ENCODE measurements at places on chromosomes 12 and 14. TPM values are rescaled to one million over a fixed set of nuclear protein-coding genes. Genes with fewer than 3 reads are reported as not detected.

DNA sequence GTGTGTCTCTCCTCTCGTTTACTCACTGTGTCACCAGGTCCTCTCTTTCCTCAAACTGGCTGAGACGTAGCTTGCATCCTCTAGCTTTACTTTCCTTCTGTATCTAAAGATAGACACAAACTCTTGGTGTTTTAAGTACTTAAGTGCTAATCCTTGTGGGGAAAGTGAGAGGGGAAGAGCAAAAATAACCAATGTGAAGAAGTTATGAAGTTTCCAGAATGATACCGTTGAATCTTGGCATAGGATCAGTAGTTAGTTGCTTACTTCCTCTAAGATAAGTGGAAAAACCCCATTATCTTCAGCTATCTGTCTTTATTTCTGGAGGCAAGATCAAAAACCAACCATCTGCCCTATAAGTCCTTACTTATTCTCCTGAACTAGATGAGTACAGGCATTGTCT, 10.6 kb downstream of the FAR2 start:
- no peaks in the 10 kb centered on the region for H3K27me3 ChIP-seq
- DNase-seq = no peak
- H3K4me3 ChIP-seq = no peak overlapping the region
- no peak overlapping the region for H3K27ac ChIP-seq
- no peaks in the 10 kb centered on the region for H3K36me3 ChIP-seq
- peaks cover 11% of the 10 kb centered on the region for H3K4me1 ChIP-seq

GRCh38 chr12:88716240-88716639, 136.0 kb upstream of the KITLG start:
- no peaks in the 10 kb centered on the region for H3K27me3 ChIP-seq
- no peak overlapping the region for H3K4me3 ChIP-seq
- no peak for DNase-seq

OTOGL gene
- 0.10 TPM for total RNA-seq

DNA sequence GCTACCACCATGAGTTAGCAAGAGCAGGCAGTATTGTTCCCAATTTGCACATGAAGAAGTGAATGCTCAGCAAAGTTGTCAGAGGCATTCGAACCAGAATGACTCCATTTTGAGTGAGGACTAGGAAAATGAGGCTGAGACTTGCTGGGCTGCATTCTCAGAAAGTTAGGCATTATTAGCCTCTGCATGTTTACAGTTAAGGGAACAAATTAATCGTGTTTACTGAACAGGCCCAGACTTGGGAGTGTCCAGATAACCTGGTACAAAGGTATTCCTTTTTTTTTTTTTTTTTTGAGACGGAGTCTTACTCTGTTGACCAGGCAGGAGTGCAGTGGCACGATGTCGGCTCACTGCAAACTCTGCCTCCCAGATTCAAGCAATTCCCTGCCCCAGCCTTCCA, 22.5 kb upstream of the VWF start:
- H3K4me1 ChIP-seq = no peaks in the 10 kb centered on the region
- no peaks in the 10 kb centered on the region for H3K36me3 ChIP-seq
- no peak overlapping the region for H3K27ac ChIP-seq
- H3K27me3 ChIP-seq = no peaks in the 10 kb centered on the region
- no peak for DNase-seq

DNA sequence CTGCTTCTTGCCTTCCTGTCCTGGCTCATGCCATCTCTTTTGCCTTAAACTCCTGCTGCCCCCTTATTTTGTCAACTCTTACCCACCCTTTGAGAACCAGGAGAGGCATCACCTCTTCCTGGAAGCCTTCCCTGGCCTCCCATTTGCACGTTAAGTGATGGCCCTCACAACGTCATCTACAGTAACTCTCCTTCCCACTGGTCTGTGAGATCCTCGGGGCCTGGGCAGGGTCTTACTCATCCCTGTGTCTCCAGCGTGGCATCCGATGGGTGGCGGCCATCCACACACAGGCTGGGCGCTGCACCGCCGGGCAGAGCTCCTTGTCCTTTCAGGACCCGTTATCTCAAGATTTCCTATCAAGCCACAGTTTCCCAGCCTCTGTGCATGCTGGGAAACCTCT, 16.8 kb upstream of the CACNA2D4 start:
- H3K4me1 ChIP-seq = peaks cover 26% of the 10 kb centered on the region
- H3K27me3 ChIP-seq = no peaks in the 10 kb centered on the region
- H3K27ac ChIP-seq = no peak overlapping the region
- H3K36me3 ChIP-seq = no peaks in the 10 kb centered on the region
- no peak for DNase-seq

PTPRR gene
- 0.94 TPM for total RNA-seq

TMEM233 gene
- 5.6 TPM for total RNA-seq

- no peaks in the 10 kb centered on the region for H3K27me3 ChIP-seq
- H3K27ac ChIP-seq = no peak overlapping the region
- H3K36me3 ChIP-seq = 0 out of 2 replicates have a peak, but pooled peaks cover 17% of the 10 kb centered on the region
- H3K4me3 ChIP-seq = no peak overlapping the region
- no peak for DNase-seq
- H3K4me1 ChIP-seq = peaks cover 44% of the 10 kb centered on the region
Observed at GRCh38 chr14:22535126-22535525, 53.9 kb downstream of the DAD1 start.
